Activated CD4-positive, CD25-positive, alpha-beta regulatory T cell (primary cell): ENCODE measurements at places on chromosomes 2 and 18.

GRCh38 chr2:240457223-240458043 is 22.0 kb downstream of the GPC1 start:
- no peak for DNase-seq

- no peak for DNase-seq
Measured at GRCh38 chr2:201964631-201965206, 68.9 kb upstream of the FZD7 start.

DNA sequence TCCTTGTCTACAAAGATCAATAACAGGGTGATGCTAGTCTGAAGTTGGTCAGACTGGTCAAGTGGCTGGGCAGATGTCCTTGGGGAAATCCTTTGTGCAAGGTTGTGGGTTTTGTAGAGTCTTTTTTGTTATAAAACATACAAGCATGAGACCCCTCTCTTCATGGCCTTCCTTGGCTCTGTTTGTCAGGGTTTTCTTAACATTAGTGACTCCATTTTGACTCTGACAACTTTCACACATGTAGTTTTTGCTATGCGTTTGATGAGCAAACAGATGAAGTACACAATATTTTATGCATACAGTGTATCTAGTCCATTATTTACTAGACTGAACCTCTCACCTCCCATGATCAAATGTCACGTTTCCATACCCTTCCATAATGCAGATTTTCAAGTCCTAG is 151.2 kb upstream of the KLF7 start:
- no peak for DNase-seq

GRCh38 chr2:100397118-100397860 is 20.2 kb downstream of the CHST10 start:
- no peak for DNase-seq

- DNase-seq, result no peak
Measured at GRCh38 chr2:204544961-204545860, at the start of gene PARD3B. Gene PARD3B (plus strand): TSS chr2:204545475. CDS start chr2:204546000, 525 bp downstream.

DNA sequence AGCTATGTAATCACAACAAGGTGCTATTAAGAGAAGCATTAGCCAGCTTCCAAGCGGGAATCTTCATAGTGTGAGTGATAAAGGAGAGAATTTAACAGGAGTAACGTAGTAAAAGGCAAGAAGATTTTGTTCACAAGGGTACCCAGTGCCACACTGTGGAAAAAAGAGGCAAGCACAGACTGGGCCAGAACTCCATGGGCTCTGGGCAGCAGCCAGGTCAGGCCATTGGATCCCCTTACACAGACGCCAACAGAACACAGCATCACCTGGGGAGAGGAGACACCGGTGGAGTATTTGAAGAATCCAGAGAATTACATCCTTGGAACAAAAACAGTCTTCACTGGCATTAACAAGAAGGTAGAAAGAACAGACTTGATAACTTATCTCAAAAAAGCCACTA is 21.2 kb downstream of the AMER3 start:
- no peak for DNase-seq

DNA sequence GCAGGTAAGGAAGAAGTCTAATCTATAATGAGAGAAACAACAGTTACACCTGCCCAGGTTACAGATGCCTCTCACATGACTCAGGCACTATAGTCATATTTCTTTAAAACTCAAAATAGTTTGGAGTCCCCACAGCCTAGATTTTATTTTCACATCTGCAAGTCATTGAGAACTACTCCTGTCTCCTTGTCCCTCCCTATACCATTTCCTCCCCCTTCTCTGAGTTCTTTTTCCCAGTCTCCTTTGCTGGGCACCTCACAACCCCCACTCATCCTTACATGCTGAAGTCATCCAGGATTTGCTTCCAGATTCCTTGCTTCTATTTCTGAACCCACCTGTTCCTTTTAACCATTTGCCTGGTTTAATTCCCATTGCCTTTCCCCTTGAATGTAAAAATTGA is 73.1 kb upstream of the KCNE4 start:
- no peak for DNase-seq

- no peak for DNase-seq
Measured at GRCh38 chr2:99395589-99396130, 58.5 kb downstream of the EIF5B start.

DNA sequence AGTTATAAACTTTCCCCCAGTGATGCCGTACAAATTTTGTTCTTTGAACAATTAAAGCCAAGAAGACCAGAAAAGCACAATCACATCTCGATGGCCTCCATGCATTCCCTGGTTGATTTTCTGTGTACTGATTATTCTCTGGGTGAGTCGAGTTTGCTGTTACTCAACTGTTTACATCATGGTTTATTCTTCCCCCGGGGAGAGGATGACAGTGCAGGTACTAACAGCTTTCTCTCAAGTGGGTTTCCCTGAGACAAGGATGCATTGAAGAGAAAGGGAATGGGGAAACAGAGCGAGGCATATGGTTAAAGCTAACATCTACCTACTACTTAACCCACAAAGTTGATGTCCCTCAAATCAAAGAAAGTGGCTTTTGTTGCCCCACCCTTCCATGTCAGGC is 410.8 kb upstream of the FANCL start:
- no peak for DNase-seq

- no peak for DNase-seq
Measured at GRCh38 chr18:76388891-76389423, 106.1 kb downstream of the ZNF516 start.

- DNase-seq, result no peak
Measured at GRCh38 chr18:70822117-70822516, 533.3 kb downstream of the SOCS6 start.

DNA sequence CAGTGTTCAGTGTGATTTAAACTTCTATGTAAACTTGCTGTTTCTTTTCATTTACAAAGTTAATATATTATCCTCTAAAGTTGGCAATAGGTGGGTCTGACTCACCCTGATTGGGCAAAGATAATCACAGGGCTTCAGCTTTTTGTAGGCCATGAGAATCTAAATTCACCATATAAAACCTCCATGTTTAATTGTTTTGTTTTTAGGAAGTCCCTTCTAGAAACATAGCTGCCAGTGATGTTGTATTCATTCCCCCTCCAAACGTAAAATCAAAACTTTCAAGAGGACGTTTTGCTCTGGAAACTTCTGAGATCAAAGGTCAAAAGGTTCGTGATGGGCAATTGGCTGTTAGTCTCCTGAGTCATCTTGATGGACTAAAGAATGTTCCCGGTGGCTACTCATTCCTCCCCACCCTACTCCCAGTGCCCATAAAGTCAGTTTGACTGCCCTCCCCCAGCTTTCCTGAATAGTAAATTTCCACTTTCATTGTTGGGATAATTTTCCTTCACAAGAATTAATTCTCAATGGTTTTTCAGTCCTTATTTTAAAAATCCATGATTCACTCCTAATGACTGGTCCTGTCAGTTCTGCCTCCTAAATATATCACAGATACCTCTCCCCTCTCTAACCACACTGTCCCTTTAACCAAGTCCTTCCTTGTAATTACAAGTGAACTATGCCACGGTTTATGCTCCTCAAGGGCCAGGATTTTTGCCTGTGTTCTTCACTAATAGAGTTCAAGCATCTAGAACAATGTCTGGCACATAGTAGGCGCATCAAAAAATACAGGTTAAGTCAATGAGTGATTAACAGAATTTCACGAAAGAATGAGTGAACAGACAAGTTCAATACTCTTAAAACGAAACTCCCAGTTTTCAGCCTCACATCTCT is 164.4 kb upstream of the VRK2 start:
- no peak for DNase-seq

GRCh38 chr2:31222071-31222470 is 4.8 kb upstream of the CAPN14 start:
- no peak for DNase-seq

DNA sequence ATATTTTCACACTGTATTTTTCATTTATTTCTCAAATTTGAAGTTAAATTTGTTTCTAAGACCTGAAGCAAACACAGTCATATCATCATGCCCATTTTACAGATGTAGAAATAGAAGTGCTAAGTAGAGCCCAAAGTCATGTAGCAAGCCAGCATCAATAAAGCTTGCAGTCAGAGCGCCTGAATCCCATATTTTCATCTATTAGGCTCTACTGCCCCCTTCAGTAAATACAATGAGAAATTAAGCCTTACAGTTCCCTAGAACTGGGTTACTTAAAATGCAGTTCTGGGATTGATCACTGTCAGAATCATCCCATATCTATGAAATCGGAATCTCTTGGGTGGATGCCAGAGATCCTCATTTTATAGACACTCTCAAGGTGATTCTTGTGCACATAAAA is 419.9 kb downstream of the TGIF1 start:
- DNase-seq, result no peak

DNA sequence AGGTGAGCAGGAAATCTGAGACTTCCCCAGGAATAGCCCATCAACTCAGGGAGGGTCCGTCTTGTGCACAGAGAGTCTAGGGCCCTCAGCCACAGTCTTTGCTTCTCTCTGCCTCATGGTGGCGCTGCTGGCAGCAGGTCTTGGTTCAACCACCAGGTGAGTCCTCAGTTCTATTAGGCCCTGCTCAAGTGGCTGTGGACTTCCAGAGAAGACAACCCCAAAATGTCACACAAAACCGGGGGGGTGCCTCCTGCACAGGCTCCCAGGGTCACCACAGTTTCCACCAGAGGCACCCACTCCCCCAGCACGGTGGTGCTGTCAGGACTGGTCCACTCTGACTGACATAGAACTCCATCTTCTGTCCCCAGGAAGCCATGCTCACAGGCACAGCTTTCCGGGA is 2.4 kb upstream of the CHRNG start:
- DNase-seq, result no peak

DNA sequence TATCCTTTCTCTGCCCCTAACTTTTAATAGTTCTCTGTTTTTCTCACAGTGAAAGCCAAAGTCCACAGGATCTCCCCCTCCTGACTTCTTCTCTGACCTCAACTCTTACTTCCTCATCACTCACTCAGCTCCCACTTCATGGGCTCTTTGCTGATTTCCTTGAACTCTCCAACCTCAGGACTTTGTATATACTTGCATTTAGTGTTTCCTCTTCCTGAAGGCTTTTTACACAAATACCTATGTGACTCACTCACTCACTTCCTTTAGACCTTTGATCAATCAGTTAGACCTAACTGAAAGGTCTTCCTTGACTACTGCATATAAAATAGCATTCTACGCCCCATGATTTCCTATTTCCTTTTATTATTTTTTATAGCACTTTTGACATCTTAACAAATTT is 233.1 kb upstream of the MEX3C start:
- DNase-seq, result no peak

- DNase-seq, result no peak
Measured at GRCh38 chr2:172281648-172282570, 145.5 kb upstream of the ITGA6 start.

- DNase-seq, result no peak
Measured at GRCh38 chr18:55786651-55787272, 198.8 kb upstream of the TCF4 start.

DNA sequence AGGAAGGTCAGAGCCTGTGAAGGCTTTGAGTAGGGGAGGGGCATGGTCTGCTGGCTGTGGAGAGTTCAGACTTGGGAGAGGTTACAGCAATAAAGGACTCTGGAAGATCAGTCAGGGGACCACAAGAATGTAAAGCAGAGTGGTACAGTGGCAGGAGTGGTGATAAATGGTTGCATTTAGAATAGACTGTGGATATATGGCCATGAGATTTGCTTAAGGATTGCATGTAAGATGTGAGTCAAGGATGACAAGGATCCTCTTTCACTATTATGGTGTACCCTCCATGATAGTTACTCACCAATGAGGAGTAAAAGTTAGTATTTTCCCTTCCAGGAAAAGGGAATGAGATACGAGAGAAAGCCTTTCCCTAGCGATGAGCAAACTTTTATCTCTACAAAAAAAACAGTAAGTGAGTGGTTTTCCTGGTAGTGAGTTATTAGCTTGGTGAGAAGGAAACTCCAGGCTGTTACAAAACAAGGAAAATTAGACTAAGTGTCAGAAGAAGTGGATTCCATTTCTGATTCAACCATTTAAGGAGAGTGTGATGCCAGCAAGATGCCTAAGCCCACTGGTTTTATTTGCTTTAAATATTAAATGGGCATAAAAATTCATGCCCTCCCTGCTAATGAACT is 818.0 kb upstream of the ACVR2A start:
- no peak for DNase-seq

- no peak for DNase-seq
Measured at GRCh38 chr2:72750977-72751639, 74.7 kb downstream of the EXOC6B start.

- no peak for DNase-seq
Measured at GRCh38 chr2:217193431-217194340, 333.8 kb upstream of the TNP1 start.

DNA sequence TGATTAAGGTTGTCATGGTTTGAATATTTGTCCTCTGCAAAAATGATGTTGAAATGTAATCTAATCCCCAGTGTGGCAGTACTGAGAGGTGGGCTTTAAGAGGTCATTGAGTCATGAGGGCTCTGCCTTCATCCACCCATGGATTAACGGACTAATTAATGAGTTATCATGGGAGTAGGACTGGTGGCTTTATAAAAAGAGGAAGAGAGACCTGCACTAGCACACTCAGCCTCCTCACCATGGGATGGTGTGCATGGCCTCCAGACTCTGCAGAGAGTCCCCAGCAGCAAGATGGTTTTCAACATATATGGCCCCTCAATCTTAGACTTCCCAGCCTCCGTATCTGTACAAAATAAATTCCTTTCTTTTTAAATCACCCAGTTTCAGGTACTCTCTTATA is 41.0 kb downstream of the DTNB start:
- DNase-seq, result no peak

GRCh38 chr2:109046925-109047508 is 58.0 kb upstream of the EDAR start:
- DNase-seq, result no peak

- no peak for DNase-seq
Measured at GRCh38 chr2:221791844-221792243, 219.7 kb upstream of the EPHA4 start.

DNA sequence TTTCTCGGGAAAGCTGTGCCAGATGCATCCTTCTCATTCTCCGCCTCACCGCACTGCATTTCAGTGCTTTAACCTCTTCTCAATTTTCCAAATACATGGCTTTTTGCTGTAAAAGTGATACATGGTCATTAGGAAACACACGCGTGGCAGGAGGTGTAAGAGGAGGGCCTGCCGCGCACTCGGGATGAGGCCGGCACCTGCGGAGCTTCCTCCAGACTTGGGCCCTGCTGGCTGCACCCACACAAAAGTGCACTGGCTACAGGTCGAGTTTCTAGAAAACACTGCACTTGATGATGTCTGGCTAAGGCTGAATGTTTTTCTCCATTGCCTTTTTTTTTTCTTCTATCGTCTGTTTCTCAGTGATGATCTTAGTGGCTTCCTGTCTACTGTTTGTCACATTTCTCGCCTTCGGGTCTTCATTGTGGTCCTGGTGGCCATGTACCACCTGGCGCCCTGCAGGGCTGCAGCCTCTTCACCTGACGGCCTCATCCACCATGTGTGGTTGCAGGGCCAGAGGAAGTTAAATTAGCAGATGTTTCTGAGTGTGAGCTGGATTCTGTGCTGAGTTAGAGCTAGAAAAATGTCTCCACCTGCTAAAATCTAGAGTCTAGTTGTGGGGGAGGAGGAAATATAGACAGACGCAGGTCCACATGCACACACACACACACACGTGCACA is 7.6 kb downstream of the KCNG2 start:
- DNase-seq, result no peak

DNA sequence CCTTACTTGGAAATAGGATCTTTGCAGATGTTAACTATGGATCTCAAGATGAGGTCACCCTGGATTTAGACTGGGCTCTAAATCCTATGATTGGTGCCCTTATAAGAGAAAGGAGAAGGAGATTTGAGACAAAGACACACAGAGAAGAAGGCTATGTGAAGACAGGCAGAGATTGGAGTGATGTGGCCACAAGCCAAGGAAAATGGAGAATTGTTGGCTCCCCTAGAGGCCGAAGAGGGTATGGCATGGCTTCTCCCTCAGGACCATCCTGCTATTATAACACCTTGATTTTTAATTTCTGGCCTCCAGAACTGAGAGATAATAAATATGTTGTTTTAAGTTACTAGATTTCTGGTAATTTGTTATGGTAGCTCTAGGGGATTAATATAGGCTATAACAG is 7.6 kb downstream of the CYBRD1 start:
- DNase-seq, result no peak
